ENCODE measurements at places on chromosomes 3 and 15.

- no peak for DNase-seq
Observed at GRCh38 chr3:12294885-12295580, 6.2 kb downstream of the PPARG start.

DNA sequence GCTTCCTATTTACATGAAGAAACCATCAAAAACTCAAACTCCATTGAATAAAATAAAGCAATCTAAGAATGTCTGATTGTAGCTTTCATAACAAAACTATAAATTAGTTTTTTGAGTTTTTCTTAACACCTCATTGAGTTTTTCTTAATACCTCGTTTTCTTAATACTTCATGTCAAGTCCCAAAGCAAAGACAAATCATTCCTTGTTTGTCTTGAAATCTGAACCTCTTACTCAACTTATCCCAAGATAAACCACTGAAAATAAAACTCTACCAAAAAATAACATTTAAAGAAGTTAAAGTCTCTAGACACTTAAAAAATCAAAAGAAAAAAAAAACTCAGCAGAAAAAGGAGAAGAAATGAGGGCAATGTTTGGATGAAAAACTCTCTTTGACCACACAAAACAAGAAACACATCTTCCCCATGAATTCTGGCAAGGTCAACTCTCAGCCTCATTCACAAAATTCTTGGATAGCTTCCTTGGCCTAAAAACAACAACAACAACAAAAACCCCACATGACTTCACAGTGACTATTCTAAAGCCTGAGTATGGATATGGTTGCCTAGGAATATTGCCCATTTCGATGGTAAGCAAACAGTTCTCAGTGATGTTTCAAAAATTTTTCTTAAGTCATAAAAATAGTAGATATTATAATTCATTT is 38.2 kb downstream of the TMCC1 start:
- no peak for DNase-seq

GRCh38 chr3:42688016-42688415 is 2.7 kb downstream of the KLHL40 start:
- no peak for DNase-seq

DNA sequence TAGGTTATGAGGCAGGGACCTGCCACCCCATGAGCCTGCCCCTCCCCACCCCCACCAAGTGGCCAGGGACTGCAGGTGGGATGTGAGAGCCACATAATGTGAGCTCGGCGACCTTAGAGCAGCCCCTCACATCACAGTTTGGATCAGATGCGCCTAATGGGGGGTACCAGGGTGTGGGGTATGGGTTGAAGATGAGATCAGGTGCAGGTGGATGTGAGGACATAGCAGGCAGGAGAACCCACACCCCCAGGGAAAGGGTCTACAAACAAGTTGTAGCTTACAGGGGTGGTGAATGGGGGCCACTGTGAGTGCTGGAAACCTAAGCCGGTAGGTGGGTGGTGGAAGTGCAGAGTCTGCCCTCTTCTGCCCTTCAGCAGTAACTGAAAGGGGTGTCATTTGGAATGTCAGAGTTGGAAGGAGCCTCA is 94.0 kb downstream of the CORO2B start:
- DNase-seq: no peak

- no peak for DNase-seq
Observed at GRCh38 chr3:190384309-190384756, 3.6 kb upstream of the CLDN16 start.

All from activated CD4-positive, CD25-positive, alpha-beta regulatory T cell (primary cell).